Activated CD4-positive, alpha-beta memory T cell treated with anti-CD3 and anti-CD28 coated beads, Interleukin-2, amount 10 ng/mL, durations not matched to agents 7 days and 5 days (primary cell): ENCODE measurements at places on chromosomes 13 and 19.

GRCh38 chr19:15107061-15108010 lies at the start of gene SYDE1:
Gene SYDE1 (plus strand): TSS chr19:15107401. CDS start chr19:15107434, 33 bp downstream.
- DNase-seq, result no peak

GRCh38 chr19:325173-325936 lies 19.2 kb downstream of the MIER2 start:
- DNase-seq, result no peak

- DNase-seq, result no peak
Observed at GRCh38 chr13:28719227-28720055, 671 bp upstream of the SLC46A3 start.

- no peak for DNase-seq
Observed at GRCh38 chr13:67140006-67140405, 90.1 kb downstream of the PCDH9 start.

DNA sequence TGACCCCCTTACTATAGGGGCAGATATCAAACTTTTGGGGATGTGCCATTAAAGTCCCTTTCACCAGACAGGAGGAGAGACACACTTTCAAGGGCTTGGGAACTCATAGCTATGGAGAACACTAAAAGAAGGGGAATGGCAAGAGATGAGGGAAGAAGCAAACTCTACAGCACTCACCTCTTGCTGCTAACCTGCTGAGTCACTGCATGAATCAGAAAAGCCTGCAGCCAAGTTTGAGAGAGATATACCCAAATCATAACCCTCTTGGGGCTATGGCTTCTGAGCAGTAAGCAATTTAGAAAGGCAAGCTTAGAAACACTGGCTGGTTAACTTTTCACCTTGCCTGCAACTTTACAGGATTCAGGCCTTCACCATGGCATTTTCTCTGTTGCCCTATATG lies 1028.0 kb downstream of the UQCRFS1 start:
- DNase-seq, result no peak

DNA sequence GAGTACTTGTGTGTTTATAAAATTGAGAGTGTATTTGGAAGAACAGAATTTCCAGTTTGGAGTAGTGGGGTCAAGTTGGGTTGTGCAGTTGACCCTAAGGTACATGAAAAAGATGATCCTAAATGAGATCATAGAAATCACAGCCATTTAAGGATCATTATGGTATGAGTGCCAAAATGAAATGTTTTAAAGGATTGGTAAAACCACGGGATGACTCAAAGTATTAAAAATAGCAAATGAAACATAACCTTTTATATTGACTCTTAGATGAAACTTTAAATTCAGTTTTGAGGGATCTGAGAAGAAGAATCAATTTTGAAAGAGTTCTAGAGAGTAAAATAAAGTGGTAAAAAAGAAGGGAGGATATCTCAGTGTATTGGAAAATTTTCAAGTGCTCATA lies 773.8 kb downstream of the GPC5 start:
- DNase-seq, result no peak

- DNase-seq, result peak; percentile 97
Observed at GRCh38 chr19:2900296-2901252, at the start of gene ZNF57. Gene ZNF57 (plus strand): TSS chr19:2900928. CDS start chr19:2901046, 118 bp downstream.

GRCh38 chr13:46134961-46135522 lies 30.2 kb upstream of the CPB2 start:
- DNase-seq, result no peak

GRCh38 chr19:40693150-40693788 lies 2.8 kb upstream of the NUMBL start:
- no peak for DNase-seq

DNA sequence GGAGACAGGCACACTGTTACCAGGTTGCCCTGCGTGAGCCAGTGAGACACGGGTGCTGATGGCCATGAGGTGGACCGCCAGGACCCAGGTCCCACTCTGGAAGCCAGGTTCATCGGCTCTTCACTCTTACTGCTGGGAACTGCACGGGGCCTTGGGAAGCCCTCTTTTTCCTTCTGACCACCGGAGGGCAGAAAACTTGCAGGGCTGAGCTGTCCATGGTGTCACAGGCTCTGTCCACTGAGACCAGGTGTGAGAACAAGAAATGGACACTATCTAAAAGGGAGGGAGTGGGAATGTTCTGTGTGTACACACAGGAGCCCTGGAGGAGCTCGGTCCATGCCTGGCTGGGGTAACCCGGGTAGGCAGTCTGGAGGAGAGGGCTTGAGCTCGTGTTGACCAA lies 93.4 kb downstream of the UQCRFS1 start:
- no peak for DNase-seq
